ENCODE measurements at places on chromosomes 5 and 9. TPM values are rescaled to one million over a fixed set of nuclear protein-coding genes. Genes with fewer than 3 reads are reported as not detected.

EPB41L4B gene
- total RNA-seq: 3.9 TPM

SLIT3 gene
- total RNA-seq: 9.4 TPM

TMC1 gene
- total RNA-seq: not detected

DNA sequence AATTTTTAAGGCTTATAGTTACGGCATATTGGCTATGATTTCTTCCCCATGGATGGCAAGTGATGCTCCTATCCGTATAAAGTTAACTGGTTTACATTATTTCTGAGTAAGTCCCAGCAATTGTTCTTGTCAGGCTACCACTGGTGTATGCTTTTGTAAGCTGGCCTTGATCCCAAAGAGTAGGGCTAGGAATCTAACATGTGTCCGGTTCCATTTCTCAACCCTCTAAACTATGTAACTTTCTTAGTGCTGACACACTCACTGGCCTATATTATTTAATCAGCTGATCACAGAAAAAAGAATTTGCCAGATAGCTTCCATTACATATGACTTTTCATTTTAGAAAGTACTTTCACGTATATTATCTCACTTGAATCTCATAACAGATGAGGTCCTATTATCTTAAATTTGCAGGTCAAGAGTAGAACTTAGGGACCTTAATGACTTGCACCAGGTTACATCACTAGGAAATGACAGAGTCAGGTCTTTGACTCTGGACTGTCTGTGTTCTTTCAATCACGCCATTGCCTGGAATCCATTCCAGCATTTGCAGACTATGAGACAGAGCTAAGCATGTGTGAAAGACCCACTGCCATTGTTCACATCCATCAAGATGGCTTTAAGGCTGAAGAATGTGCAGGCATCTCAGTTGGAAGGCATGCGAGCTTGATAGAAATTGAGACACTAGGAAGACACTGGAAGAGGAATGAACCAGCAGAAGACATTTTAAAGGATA, 362.9 kb downstream of the ARRDC3 start:
- DNase-seq: no peak

GRCh38 chr9:87763286-87763685, 37.4 kb downstream of the CTSL start:
- DNase-seq: no peak

Measured in uterus (tissue), 4 donors.